ENCODE measurements at places on chromosomes 2 and 18.

DNA sequence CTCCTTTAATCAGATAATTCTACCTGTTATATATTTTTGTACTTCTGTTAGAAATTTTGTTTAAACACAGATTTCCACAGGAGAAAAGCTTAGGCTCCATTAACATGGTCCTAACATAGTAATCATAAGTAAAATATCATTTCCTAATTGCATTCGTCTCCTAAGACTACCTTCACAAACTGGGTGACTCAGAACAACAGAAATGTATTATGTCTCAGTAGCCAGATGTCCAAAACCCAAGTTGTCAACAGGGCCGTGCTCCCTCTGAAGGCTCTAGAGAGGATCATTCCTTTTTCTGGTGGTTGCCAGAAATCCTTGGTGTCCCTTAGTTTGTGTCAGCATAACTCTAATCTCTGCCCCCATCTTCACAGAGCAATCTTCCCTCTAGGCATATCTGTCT is 5.4 kb downstream of the FBXO15 start:
- no peak for DNase-seq

DNA sequence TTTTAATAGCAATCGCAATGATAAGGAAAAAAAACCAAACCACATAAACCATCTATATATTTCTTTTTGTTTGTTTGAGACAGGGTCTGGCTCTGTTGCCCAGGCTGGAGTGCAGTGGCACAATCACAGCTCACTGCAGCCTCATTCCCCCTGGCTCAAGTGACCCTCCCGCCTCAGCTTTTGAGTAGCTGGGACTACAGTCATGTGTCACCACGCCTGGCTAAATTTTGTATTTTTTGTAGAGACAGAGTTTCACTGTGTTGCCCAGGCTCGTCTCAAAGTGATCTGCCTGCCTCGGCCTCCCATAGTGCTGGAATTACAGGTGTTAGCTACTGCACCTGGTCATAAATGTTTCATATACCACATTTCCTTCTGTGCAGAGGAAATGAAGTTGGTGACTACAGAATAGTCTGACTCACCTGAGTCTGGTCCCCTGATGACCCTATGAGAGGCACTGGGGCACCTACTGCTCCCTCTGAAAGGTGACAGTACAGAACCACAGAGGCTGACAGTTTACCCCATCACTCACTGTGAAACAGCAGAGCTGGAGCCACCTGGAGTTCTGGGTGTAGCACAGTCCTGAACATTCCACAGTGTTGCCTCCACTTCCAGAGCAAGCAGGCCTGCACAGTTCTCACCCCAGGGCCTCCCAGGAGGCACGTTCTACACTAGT is 183.7 kb upstream of the PXDN start:
- DNase-seq = no peak

- no peak for DNase-seq
These were observed 19.6 kb downstream of the RSAD2 start for GRCh38 chr2:6896930-6897759.

DNA sequence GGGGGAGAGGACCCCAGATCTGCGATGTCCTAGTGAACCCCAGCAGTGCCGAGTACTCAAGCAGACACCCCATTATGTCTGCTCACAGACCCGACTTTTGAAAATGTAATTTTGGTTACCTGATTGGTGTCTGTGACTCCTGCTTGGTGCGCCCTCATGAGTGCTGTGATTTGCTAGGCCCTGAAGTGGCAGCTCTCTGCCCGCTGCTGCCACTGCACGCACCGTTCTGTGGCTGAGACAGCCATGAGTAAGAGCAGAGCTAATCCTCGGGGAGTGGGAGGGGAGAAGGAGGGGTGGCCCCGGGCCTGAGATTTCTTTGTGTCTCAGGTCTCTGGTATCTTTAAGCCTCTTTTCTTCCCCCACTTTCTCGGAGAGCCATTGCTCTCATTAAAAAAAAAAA is 18.2 kb downstream of the FHOD3 start:
- DNase-seq = no peak

- no peak for DNase-seq
These were observed 221.6 kb downstream of the RBM43 start for GRCh38 chr2:151040039-151040438.

GRCh38 chr18:6382963-6383362 is 31.7 kb downstream of the L3MBTL4 start:
- DNase-seq = no peak

DNA sequence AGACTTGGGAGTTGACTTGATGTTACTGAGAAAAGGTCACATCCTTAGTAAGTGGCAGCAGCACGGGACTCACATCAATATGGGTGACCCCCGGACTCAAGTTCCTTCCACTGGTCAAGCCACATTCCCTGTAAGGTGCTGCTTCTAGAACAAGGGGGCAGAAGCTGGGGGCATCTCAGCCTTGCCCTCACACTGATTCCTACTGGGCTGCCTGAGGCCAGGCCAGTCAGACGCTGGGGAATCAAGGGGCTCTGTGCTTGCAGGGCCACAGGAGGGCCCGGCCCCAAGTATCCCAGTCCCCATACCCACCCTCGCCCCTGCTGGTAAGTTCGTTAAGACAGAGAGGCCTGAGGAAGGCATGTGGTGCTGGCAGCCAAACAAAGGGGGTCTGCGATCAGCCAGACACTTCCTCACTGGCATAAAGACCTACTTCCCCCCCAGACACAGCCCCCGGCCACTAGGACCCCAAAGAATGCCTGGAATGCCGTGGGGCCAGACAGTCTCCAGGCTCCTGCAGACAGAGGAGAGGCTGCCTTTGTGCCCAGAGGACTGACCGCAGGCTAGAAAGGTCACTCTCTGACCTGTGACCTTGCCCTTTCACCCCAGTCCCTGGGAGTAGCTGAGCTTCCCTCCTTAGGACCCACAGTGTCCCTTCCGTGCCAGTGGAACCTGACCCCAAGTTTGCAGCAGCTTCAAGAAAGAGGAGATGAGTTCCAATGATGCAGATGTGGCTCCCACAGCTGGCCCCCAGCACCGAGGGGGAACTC is 83.6 kb downstream of the HS1BP3 start:
- no peak for DNase-seq

DNA sequence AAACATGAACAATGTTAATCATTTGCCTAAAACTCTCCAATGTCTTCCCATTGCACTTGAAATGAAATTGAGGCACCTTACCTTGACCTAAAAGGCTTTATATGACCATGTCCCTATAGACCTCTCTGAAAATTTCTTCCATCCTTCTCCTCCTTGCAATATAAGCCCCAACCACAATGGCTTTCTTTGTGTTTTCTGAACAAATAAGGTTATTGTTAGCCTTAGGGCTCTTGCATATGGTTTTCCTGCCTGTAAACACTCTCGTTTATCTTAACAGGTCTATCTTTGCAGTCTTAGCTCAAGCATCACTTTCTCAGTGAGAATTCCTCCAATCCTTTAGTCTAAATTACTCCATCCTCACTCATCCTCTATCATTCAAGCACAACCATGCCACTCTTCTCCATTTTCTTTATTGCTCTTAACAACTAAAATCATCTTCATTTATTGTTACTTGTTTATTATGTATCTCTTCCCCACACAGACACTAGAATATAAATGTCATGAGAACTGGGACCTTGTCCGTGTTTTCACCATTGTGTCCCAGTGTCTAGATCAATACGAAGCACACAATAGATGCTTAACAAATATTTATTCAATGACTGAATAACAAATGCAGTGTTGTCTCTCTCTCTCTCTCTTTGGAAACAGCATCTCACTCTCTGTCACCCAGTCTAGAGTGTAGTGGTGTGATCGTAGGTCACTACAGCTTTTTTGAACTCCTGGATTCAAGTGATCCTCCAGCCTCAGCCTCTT is 129.3 kb downstream of the RDH14 start:
- DNase-seq = no peak

DNA sequence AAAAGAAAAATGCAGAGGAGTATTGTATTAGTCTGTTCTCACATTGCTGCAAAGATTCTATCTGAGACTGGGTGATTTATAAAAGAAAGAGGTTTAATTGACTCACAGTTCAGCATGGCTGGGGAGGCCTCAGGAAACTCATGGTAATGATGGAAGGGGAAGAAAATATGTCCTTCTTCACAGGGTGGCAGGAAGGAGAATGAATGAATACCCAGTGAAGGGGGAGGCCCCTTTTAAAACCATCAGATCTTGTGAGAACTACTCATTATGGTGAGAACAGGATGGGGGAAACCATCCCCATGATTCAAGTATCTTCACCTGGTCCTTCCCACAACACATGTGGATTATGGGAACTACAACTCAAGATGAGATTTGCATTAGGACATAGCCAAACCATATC is 9.1 kb upstream of the PLCL1 start:
- no peak for DNase-seq

DNA sequence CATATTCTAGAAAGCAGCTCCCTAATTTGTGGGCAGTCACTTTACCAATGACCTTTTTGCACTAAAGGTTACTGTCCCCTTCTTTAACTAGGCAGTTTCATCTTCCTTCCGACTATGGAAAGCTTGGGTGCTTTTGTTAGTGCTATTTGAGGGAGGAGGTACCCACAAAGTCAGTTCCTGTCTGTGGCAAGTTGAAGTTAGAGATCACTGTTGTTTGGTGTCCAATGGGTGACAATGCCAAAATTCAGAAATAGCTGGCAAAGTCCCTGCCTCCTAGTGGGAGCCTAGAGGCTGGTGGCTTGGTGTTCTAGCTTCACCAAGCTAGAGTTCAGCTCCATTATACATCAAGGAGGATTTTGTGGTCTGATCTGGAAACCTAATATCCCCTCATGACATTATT is 87.1 kb upstream of the PNPT1 start:
- no peak for DNase-seq

- no peak for DNase-seq
These were observed 53.1 kb upstream of the ABCA12 start for GRCh38 chr2:215191477-215191876.

DNA sequence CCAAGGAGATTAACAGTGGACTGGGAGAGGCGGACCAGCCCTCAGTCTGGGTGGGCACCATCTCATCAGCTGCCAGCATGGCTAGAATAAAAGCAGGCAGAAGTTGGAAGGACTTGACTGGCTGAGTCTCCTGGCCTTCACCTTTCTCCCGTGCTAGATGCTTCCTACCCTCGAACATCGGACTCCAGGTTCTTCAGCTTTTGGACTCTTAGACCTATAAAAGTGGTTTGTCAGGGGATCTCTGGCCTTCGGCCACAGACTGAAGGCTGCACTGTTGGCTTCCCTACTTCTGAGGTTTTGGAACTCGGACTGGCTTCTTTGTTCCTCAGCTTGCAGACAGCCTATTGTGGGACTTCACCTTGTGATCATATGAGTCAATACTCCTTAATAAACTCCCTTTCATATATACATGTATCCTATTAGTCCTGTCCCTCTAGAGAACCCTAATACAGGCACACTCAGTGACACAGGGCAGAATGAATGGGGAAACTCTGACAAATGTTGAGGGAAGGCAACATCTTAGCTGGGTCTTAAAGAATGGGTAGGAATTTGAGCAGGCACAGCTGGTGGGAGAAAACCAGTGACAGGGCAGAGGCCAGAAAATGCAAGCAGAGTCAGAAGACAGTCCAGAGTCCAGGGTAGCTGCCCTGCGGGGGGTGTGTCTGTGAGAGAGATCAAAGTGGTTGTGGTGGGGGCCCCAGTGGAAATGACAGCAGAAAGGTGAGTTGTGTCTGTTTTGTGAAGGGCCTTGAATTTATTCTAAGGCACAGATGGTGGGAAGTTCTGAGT is 108.1 kb upstream of the CD302 start:
- DNase-seq = no peak

DNA sequence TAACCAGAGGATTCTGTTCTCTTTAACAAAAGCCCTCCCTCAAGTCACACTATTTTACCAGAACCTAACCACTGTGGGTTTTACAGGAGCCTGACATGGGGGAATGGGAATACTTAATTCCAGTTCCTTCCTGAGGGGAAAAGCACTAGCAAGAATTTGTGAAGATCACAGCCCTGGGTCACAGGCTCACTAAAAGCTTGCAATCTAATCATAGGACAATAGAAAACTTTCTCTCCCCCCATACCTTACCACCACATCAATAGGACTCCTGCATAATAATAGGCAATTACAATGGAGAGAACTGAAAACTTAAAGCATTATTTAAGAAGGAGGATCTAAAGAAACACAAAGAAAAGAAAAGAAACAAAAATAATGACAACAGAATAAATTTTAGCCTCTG is 225.8 kb upstream of the ZNF804A start:
- no peak for DNase-seq

GRCh38 chr2:172833898-172834297 is 98.3 kb downstream of the RAPGEF4 start:
- DNase-seq = no peak

DNA sequence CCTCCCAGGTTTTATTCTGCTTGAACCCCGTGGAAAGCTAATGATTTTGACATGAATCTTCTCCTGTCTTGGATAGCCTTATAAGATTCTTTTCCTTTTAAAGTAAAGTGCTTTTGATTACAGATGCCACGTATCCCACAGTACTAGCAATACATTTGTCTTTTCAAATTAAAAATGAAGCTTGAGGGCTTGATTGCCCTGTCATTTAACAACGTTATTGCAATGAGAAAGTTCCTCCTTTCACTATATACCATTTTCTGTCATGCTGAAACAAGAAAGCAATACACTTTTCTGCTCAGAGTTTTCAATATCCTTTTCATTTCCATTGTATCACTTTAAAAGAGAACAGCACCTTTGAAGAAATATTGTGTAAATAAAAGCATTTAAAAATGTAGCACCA is 814.7 kb downstream of the LRP1B start:
- no peak for DNase-seq

DNA sequence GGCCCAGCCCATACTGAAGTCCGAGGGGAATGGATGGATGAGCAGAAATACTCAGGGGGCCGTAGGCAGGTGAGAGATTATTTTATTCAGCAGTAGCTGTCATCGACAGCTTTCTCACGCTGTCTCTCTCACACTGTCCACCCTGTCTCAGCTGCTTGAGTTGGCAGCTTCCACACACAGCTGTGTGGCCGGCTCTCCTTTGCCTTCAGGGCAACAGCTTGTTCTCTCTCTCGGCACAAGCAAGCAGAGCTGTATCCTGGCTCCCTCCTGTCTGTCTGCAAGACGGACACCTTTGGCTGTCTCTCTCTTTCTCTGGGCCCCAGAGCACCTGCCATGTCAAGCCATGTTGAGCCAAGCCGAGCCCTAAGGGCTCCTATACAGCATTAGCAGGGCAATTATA is 9.8 kb upstream of the PAPOLG start:
- DNase-seq = no peak

GRCh38 chr2:108145557-108146326 is 94.0 kb upstream of the SULT1C3 start:
- DNase-seq = no peak

GRCh38 chr2:25309402-25309801 is 32.3 kb downstream of the DNMT3A start:
- DNase-seq = no peak

- no peak for DNase-seq
These were observed 23.5 kb downstream of the MRPL44 start for GRCh38 chr2:223980803-223981202.

- DNase-seq = no peak
These were observed 56.0 kb downstream of the ATIC start for GRCh38 chr2:215367662-215368492.

GRCh38 chr2:240688553-240688919 is 3.1 kb upstream of the AQP12A start:
- DNase-seq = no peak

DNA sequence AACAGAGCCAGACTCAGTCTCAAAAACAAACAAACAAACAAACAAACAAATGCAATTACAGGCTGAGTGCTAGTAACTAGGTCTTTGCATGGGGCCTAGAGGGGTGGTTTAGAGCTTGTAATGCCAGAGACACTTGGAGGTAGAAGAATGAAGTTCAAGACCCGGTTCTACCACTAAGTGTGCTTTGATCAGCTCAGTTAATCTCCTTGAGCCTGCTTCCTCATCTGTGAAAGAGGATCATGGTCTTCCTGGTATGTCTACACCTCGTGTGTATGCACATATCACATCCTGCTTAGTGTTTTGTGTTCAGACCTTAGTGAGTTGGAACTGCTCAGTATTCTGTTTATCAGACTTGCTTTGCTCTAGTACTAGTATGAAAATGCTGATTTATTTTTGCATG is 4.8 kb upstream of the ATP6V1C2 start:
- no peak for DNase-seq
